ENCODE measurements at places on chromosomes 11 and 22.

DNA sequence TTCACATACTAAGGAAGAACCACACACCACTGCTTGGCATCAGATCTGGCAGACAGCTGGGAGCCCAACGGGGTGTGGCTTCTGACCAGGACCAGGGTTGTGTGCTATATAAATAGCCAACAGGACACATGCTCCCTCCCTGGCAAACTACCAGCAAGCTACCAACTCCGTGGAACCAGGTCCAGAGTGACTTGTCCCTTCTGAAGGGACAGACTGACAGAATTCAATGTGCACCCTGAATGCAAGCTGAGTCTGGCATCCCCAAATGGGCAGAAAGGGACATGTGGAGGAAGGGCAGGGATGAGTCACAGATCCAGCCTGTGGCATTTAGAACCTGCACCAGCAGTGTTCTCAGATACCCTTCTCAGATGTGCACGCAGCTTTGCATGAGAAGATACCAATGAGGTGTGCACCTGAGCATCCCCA is 92.9 kb downstream of the MICAL3 start:
- DNase-seq: no peak

DNA sequence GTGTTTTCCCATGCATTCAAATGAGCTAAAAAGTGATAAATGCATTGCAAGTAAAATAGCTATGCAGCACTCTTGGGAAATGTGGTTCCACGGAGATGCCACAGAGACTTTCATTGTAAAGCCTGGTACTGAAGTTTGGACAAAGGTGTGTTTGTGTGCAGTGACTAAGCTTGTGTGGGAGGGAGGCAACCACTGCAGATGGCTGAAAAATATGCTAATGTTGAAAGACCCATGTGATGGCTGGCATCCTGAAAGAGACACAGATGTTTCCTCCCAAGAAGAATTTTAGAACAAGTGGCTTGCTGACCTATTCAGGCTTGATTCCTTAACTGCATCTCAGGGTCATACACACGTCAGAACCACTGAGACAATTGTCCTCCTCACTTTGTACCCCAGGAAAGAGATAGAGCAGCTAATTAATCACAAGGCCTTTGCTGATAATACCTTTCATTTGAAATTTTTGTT is 73.8 kb downstream of the FAM76B start:
- peak; percentile 57 for DNase-seq

GRCh38 chr11:131327421-131327820 is 43.0 kb upstream of the NTM start:
- no peak for DNase-seq

DNA sequence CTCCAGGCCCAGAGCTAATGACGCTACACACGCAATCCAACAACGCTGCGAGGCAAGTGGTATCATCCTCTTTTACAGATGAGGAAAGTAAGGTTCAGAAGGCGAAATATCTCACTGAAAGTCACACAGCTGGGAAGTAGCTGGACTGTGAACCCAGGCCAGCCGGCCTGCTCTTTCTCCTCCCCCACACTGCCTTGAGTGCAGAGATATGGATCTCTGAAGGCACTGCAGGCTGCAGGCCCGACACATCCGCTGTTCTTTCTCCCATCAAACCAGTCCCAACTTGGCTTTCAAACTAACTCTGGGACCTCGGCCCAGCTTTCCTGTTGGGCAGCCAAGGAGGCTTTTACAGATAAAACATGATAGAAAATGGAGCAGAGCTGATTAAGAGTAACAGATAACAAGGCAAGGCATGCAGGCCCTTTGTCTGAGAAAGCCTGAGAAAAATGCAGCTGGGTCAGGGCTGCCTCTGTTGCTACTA is 64.0 kb upstream of the PTPRJ start:
- DNase-seq: no peak

DNA sequence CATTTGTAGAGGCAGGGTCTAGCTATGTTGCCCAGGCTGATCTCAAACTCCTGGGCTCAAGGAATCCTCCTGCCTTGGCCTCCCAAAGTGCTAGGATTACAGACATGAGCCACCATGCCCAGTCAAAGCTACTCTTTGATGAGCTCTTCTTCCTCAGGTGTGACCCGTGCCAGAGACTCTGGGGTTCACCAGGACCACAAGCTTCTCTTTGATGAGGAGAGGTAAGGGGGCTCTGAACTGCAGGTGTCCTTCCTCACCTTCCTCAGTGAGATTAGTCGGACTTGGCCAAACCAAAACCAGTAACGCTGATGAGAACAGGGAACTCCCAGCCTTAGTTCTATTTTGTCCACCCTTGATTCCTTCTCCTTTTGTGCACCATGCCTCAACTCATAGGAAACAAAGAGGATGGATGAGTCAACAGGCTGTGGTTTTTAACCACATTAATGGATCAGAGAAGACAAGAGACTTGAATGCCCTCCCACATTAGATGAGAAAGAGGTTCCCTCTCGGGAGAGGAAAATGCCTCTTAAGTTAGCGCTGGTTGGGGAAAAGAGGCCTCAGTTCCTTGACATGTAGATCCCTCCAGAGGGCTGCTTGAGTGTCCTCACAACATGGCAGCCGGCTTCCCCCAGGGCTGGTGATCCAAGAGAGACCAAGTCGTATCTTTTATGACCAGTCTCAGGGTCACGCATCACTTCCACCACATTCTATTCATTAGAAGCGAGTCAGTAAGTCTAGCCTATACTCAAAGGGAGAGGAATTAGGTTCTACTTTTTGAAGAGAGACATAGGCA is 25.7 kb upstream of the CTR9 start:
- no peak for DNase-seq

DNA sequence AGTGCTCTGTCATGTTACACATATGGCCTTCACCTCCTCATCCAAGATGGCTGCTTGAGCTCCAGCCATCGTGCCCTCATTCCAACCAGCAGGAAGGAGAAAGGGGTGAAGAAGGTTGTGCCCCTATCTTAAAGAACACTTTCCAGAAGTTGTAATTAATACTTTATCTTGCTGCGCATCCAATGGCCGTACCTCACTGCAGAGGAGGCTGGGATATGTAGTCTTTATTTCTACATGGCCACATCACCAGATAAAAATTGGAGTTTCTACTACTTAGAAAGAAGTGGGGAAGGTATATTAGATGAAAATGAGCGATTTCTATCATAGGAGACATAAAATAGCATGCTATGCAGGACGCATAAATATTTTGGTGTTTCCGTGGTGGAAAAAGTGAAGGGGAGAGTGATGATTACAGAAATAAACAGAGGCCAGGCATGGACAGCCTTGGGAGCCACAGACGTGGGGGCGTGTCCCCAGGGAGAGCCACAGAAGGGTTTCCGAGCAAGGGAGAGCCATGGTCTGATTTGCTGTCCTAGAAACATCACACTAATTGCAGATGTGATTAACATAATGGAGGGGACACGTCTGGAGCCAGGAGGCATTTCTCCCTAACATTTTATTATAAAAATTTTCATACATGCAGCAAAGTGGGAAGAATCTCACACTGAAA is 8.8 kb upstream of the MB start:
- DNase-seq: no peak
